Suppressor macrophage treated with lipopolysaccharide for 4 hours (primary cell): ENCODE measurements at places on chromosomes 2 and 18.

GRCh38 chr2:60092781-60093180 lies 460.7 kb downstream of the BCL11A start:
- no peak for DNase-seq

DNA sequence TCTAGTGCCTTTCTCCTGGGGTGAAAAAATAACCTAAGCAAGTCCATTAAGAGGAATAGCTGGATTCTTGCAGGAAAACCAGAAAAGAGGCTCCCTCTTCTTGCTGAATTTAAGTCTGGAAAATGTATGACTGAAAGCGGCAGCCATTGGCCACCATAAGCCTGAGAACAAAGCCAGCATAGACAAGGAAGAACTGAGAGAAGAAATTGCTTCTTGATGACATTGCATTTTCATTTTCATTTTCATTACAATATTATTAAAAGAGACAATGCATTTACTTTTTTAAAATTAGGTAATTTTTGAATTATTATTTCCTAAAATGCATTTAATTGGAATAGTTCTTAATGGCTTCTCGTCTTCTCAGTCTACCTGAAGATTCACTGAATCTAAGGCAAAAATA lies 1157.5 kb upstream of the ZEB2 start:
- DNase-seq: peak; percentile 29

DNA sequence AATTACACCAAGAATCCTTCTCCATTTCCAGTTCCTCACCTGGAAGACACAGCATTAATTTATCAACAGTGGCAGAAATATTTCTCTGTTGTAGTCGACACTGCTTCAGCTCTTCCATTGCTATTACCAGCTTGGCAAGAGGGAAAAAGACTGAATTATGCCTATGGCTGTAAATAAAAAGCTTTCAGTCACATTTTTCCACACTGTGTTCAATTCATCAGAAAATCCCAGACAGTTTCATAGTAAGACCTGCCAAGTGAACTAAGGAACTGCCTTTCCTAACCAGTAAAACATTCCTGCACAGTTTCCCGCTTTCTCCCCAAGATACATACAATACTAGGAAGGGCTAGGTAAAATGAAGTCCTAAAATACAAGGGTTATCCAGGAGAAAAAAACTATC lies 94.7 kb downstream of the EXOC6B start:
- DNase-seq: no peak

- no peak for DNase-seq
Observed at GRCh38 chr2:136217996-136218395, 100.0 kb upstream of the CXCR4 start.

- no peak for DNase-seq
Observed at GRCh38 chr2:46058140-46058539, 239.1 kb upstream of the EPAS1 start.
